ENCODE measurements at places on chromosomes 6 and 20. TPM values are rescaled to one million over a fixed set of nuclear protein-coding genes. Genes with fewer than 3 reads are reported as not detected.

GRCh38 chr20:37362821-37363220 is 16.9 kb downstream of the SRC start:
- H3K27ac ChIP-seq = no peak overlapping the region
- H3K36me3 ChIP-seq = no peaks in the 10 kb centered on the region
- DNase-seq = no peak
- no peak overlapping the region for H3K4me3 ChIP-seq
- H3K4me1 ChIP-seq = peaks cover 8% of the 10 kb centered on the region

DNA sequence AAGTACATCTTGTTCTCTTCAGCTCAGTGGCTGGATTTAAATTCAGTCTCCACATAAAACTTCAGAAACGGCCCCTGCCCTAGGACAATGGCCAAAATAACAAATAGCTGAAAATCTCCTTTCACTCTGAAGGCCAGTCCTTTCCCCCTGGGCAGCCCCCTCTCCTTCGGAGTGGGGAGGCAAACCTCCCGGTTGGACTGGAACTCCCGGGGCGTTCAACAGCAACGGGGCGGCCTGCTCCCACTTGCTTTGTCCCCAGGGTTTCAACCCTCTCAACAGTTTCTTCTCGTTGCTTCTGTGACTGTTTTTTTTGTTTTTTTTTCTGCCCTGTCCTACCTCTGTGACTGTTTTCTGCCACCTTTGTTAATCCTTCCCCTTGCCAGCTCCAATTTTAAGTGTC is 102.6 kb upstream of the DUSP22 start:
- H3K4me1 ChIP-seq = peaks cover 22% of the 10 kb centered on the region
- no peaks in the 10 kb centered on the region for H3K27me3 ChIP-seq
- H3K36me3 ChIP-seq = no peaks in the 10 kb centered on the region

DNA sequence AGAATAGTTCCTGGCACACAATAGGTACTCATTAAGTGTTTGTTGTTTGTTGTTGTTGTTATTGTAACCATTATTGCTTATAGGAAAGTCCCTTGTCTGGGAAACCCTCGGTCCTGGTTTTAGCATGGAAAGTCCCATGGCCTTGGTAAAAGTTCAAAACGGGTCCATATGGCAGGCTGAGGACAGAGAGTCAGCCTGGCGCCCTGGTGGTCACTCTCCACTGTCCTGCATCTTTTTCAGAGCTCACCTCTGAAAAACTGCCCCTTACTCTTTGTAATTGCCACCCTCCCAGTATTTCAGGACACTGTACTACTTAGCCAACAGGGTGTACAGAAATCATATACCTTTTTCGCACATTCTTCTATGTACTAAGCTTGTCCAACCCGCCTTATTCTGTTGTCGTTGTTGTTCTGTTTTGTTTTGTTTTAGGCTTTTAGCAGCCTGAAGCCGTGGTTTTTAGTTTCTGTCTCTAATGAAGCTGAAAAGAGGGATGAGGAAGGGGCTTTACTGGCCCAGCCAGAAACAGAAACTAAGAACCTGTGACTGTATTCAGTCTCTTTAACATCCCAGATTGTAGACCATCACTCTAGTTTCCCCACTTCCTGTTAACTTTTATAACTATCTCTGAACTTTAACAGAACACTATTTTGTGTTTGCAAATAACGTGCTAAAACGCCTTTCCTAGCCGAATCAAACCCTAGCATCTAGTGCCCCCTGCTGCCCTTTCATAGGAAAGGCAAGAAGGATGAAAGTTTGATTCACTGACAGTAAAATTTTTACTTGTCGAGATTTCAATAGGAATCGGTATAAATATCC is 7.6 kb upstream of the TMEM14A start:
- no peaks in the 10 kb centered on the region for H3K36me3 ChIP-seq
- no peak overlapping the region for H3K27ac ChIP-seq
- H3K4me1 ChIP-seq = peaks cover 11% of the 10 kb centered on the region
- H3K4me3 ChIP-seq = peak overlapping the region; percentile 42
- DNase-seq = peak; percentile 90
- peaks cover 4% of the 10 kb centered on the region for H3K27me3 ChIP-seq

DNA sequence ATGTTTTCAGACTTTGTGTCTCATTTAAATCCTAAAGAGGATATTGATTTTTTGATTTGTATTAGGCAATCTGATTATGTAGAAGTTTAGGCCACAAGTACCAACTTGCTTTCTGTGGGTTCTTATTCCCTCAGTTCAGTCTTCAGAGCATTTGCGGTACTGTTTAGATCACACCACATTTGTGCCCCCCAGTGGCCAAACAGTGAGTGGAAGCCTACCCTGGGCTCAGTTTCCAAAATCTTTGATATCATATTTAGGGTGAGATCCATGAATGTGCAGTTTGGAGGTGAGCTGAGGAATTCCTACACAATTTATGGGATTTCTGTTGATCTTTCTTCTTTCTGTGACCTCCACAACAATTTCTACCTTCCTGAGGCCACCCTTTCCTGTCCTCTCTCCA is 92.3 kb upstream of the FUT9 start:
- DNase-seq = no peak
- H3K4me1 ChIP-seq = no peaks in the 10 kb centered on the region
- no peak overlapping the region for H3K27ac ChIP-seq
- H3K27me3 ChIP-seq = no peaks in the 10 kb centered on the region

Gene RNF144B
- 3.3 TPM for total RNA-seq

Gene MTCH1
- 162 TPM for total RNA-seq

Data from natural killer cell (primary cell).